ENCODE measurements at places on chromosomes 7 and 10.

DNA sequence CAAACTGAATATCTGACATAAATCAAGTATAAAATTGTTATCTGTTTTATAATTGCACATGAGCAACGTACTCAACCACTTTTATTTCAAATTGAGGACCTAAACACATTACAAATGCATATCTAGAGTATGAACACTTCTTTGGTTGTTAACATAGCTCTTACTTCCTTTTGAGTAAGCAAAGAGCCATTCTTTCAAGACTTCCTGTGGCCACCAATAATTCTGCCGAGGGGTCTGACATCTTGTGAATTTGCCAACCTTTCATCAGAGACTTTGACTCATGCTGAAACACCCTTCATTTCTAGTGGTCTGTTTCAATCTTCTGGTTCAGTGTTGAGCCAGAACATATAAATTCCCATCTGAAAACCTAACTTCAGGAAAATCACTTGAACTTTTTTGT lies 59.4 kb downstream of the CDK14 start:
- no peak for DNase-seq

DNA sequence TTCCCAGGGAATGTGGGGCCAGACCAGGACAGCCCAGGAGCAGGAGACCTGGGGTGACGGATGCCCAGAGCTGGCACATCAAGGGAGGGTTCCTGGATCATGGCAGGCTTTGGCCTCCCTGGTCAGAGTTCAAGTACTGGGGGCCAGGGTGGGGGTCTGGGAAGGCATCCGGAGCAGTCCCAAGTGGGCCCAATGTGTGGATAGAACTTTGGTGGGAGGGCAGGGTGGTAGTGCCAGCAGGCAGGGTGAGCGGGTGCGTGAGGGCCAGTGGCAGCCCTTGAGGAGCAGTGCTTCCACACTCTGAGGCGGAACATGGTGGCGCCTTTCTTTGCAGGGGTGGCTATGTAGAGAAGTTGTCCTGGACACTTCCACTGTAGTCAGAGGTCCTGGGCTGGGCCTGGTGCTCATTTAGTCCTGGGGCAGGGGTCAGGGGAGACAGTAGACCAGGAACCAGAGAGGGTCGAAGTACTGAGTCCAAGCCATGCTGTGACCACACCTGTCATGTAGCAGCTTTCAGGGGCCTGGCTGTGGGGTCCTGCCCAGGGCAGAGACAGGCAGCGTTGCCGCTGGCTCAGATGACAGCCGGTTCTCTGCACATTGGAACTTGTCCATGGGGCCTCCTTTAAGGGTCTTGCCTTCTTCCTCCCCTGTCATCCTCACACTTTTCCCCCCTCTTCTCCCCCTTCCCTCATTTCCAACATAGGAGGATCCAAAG lies 22.2 kb upstream of the CSGALNACT2 start:
- no peak for DNase-seq

GRCh38 chr7:155652156-155653114 lies 8.0 kb downstream of the RBM33 start:
- DNase-seq, result no peak

GRCh38 chr7:84162125-84162524 lies 32.5 kb downstream of the SEMA3A start:
- DNase-seq, result no peak

DNA sequence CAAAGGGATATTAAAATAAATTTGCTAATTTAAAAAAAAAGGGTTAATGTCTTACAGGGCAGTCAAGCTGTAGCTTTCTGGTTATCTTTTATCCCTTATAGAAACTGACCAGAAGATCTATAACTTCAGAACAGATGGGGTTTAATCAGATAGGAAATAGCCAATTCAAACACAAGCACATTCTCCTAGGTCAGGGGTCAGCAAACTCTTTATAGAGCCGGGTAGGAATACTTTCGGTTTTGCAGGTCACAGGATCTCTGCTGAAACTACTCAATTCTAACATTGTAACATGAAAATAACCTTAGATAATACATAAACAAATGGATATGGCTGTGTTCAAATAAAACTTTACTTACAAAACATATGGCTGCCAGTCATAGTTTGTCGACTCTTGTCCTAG lies 479.8 kb downstream of the ADRA2A start:
- DNase-seq, result no peak

Data from uterus (tissue), 4 donors.